Stimulated activated CD4-positive, alpha-beta T cell treated with anti-CD3 and anti-CD28 coated beads, Interleukin-1b, Interleukin-23, amount 100 ng/mL, for 1 hour (primary cell): ENCODE measurements at places on chromosomes 4 and X.

DNA sequence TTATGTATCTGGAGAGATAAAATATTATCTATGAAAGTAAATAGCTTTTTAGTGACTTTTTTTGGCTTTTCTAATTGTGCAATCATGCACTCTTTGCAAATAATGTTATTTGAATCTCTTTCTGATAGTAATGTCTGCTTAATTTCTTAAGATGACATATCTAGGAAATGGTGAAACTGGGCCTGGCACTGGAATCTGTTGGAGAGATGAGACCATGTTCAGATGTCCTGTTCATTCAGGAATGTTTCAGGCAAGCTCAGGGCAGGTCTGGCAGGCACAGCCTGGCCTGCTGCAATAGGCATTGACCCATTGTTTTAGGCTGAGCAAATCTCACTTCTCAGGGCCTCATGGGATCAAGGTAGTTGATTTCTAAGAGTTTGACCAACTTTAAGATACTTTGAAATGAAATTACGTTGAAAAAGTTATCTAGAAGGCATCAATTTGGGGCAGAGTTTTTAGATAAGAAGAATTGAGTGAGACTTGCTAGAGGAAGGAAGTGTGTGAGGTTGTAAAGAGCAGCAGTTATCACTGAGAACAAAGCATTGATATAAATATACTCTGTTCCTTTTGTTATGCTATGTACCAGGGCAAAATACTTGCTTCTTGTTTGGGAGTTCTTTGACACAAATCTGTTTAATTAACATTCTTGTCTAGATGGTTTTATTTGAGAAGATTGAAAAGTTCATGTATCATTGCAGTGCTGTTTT, 133.0 kb upstream of the LEF1 start:
- no peak for DNase-seq

DNA sequence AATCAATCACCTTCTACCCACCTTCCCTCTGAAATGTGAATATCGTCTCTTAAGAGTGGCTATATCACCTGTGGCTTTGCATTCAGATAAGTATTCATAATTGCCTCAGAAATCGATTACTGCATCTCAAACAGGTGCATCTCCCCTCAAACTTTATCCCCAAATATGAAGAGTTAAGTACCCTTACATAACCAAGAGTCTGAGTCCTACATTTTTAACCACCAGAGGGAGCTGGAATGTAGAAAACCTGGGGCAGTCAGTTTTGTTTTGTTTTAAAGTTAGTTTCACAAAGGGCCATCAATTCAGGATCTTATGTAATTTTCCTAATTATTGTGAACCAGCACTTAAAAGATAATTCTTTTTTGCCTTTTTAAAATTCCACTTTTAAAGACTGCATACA, 5.7 kb downstream of the TCEANC start:
- DNase-seq, result no peak

- DNase-seq, result no peak
Measured at GRCh38 chr4:38920186-38920585, 52.6 kb downstream of the FAM114A1 start.

DNA sequence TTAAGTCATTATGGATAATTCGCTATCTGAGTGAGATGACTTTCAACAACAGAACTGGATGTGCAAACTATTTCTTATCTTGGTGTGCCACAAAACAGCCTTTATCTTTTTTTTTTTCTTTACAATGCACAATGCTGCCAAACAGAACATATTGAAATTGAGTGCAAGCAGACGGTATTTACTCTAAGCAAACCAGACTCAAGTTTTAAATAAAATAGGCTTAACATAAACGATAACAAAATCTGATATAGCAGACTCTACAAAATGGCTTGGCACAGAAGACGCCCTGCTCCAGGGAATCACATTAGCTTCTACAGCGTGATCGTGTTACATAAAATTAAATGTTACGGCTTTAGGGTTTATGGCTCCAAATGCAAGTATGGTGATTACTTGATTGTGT, 9.6 kb upstream of the STK32B start:
- DNase-seq, result no peak

DNA sequence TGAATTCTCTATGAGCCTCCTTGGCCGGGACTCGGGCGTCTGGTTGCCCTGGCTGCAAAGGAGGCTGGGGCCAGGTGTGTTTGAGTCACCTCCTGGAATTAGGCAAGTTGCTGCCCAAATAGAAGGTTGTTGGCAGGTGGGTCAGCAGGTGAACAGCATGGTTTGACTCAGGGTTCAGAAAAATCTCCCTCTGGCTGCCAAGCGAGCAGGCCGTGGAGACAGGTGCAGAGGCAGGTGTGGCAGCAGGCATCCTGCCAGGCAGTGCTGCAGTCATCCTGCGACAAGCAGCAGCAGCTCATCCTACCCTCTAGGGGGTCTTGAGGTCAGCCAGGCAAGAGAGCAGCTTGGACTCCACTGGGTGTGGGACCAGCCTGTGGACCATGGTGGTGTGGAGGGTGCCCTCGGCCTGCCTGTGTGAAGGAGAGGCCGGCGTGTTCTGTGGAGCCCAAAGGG, 8.2 kb downstream of the MSANTD1 start:
- no peak for DNase-seq

- DNase-seq, result no peak
Measured at GRCh38 chr4:149168645-149169044, 647.0 kb downstream of the IQCM start.

DNA sequence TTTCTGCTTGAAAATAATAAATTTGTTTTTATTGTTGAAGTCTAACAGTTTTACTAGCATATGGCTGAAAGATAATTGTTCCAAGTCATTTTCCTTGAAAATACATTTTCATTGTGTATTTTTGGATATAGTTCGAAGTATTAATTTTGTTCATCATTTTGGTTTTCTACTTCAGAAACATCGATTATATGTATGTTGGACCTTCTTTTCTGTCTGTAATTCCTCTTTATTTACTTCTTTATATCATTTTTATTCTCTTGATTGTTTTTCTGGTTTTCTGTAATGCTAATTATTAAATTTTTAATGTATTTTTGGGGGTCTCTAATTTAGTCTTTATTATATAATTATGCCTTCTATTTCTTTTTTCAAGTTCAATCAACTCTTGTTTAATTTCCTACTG, 407.1 kb upstream of the FRG1 start:
- DNase-seq, result no peak

DNA sequence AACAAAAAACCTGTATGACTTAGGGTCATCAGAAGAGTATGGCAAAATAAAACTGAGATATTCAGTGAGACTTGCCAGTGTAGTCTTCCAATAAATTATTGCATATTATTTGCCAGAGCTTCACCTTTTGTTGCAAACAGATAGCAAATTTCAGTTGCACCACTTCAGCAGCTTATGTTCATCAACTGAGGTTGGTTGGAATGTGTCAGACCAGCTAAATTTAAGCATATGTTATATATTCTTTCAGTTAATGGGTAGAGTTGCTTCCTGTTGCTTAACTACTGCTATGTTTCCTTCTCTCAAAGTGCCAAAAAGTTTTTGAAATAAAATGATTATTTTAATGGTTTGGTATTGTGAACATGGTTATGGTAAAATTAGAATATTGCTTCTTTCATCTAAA, 61.5 kb downstream of the GALNT7 start:
- no peak for DNase-seq

GRCh38 chr4:146260521-146260920, 46.2 kb downstream of the REELD1 start:
- DNase-seq, result no peak

DNA sequence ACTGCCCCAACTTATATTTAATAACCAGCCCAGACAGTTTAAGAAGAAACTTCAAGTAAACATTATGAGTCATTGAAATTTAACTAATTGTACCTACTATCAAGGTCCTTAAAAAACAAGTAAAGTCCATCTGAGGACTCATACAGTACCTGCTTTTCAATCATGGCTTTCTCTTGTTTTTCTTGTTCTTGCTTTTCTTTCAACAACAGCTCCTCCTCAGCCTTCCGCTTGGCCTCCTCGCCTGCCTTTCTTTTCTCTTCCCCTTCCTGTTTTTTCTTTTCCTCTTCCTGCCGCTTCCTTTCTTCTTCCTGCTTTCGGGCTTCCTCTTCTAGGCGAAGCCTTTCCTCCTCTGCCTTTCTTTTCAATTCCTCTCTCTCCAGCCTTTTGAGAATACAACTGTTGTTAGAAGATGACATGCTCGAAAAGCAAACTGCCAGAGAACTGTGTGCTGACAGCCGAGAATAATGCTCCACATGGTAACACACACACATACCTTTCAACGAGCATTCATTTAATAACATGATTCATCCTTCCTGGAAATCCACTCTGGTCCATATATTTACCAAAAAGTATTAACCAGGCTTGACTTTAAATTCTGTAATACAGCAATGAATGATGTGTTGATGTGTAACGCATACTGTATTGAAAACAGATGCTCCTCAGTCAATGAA, 25.2 kb upstream of the BCLAF3 start:
- DNase-seq, result no peak

DNA sequence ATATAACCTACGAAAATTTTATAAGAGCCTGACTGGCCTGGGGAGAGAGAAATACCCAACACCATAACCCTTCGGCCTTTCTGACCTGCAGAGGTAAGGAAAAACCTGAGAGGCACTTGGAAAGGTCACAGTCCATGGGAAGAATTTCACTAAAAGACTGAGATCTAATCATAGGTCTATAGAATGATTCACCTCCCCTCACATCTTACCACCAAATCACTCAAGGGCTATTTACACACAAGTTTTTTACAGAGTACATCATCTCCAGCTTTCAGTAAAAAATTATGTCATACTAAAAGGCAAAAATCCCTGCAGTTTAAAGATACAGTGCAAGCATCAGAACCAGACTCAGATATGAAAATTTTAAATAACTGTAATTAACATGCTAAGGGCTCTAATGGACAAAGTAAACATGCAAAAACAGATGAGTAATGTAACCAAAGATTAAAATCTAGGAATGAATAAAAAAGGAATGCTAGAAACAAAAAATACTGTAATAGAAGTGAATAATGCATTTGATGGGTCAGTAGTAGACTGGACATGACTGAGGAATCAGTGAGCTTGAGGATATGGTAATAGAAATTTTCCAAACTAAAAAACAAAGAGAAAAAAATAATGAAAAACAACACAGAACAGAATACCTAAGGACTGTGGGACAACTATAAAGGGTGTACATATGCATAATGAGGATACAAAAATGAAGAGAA, 32.1 kb upstream of the SLC16A2 start:
- DNase-seq, result no peak
